Dermis microvascular lymphatic vessel endothelial cell (primary cell): ENCODE measurements at places on chromosomes 2 and 18. TPM values are rescaled to one million over a fixed set of nuclear protein-coding genes. Genes with fewer than 3 reads are reported as not detected.

CIB4 gene
- total RNA-seq: not detected in 2 replicates

LOXL3 gene
- 0.77 and 2.0 TPM in 2 replicates for total RNA-seq

ITM2C gene
- total RNA-seq: 31.6 and 70.9 TPM in 2 replicates

SH3BP4 gene
- 16.0 and 21.7 TPM in 2 replicates for total RNA-seq

PAX8 gene
- under 0.01 TPM in 2 replicates for total RNA-seq

C18orf32 gene
- 6.7 and 10.0 TPM in 2 replicates for total RNA-seq

MC4R gene
- total RNA-seq: not detected in 2 replicates

PDE11A gene
- total RNA-seq: under 0.01 TPM in 2 replicates

TEX44 gene
- total RNA-seq: not detected in 2 replicates

ESCO1 gene
- 9.5 and 10.0 TPM in 2 replicates for total RNA-seq

MYO5B gene
- 0.25 and 0.51 TPM in 2 replicates for total RNA-seq

SCG2 gene
- not detected in 2 replicates for total RNA-seq

SCYGR4 gene
- total RNA-seq: not detected in 2 replicates

ASAP2 gene
- 29.8 and 30.0 TPM in 2 replicates for total RNA-seq

PROKR1 gene
- under 0.01 TPM in 2 replicates for total RNA-seq

NGEF gene
- 0.39 TPM in 1 of 2 replicates, not detected in the other for total RNA-seq

EMILIN2 gene
- total RNA-seq: 1.3 and 2.1 TPM in 2 replicates

ATP6V1C2 gene
- under 0.01 TPM in 2 replicates for total RNA-seq

SULT1C2 gene
- not detected in 2 replicates for total RNA-seq

AQP12B gene
- not detected in 2 replicates for total RNA-seq
